Activated CD4-positive, alpha-beta T cell treated with anti-CD3 and anti-CD28 coated beads, Interleukin-2, amount 10 ng/mL, durations not matched to agents 7 days and 5 days (primary cell): ENCODE measurements at places on chromosomes 3 and 15.

DNA sequence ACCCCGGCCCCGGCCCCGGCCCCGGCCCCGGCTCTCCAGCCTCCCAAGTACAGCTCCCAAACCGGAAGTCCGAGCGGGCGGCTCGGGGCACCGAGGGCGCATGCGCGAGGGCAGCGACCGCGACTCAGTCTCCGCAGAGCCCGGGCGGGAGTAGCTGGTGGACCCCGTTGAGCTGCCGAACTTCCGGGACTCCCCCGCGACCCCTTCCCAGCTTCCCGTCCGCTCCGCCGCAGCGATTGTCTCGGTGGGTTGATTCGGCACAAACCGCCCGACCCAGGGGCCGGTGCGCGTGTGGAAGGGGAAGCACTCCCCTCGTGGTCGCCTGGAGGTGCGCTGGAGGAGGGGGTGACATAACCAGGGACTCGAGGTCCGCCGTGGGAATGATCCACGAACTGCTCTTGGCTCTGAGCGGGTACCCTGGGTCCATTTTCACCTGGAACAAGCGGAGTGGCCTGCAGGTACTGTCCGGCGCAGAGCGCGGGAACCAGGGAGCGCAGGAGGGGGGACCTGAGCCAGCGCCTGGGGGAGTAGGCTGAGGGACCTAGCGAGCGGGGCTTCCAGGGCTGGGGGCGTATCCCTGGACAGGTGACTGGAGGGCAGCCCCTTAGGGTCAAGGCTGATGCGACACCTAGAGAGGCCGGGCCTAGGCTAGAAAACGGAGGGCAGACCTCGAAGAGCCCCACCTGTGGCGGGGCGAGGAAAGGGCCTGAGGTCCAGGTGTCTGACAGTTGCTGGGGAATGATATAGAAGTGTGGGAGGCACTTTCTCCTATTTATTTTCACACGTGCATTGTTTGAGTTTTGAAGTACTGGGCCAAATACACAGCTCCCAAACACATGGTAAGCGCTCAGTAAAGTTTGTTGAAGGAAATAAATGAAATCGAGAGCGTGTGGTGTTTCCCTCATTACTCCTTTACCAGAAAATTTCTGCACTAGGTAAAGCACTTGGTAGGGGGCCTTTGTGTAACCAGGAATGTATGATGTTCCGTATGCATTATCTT, at the start of the genes TUBGCP4 and ZSCAN29:
Gene TUBGCP4 (plus strand): TSS at position 127 of the 1,000 bp plus-strand sequence. CDS start 254 bp downstream, at position 381.
Gene ZSCAN29 (minus strand): TSS at position 69 of the 1,000 bp plus-strand sequence. CDS start 1,130 bp downstream, outside the sequence.
- DNase-seq = peak; percentile 78

GRCh38 chr3:74763830-74764229, 149.4 kb upstream of the CNTN3 start:
- no peak for DNase-seq

DNA sequence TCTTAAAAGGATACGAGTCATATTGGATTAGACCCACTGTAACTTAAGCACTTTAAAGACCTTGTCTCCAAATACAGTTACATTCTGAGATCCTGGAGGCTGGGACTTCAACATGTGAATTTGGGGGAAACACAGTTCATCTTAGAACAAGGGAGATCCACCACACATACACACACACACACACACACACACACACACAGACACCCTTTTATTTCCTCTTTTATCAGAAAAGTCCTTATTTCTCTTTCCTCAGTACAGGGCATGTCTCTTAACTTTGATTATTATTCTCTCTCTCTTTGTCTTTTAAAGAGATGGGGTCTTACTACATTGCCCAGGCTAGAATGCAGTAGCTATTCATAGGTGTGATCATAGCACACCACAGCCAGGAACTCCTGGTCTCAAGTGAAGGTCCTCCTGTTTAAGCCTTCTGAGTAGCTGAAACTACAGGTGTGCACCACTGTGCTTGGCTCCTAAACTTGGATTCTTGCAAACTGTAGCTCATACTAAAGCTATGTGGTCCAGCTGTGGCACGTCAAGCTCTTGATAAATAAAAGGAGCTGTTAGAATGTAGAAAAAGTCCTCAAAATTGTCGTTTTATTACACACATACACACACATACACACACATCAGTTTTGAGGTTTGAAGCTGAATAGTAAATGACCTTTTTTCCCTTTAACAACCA, 7.4 kb downstream of the GOLM2 start:
- no peak for DNase-seq

DNA sequence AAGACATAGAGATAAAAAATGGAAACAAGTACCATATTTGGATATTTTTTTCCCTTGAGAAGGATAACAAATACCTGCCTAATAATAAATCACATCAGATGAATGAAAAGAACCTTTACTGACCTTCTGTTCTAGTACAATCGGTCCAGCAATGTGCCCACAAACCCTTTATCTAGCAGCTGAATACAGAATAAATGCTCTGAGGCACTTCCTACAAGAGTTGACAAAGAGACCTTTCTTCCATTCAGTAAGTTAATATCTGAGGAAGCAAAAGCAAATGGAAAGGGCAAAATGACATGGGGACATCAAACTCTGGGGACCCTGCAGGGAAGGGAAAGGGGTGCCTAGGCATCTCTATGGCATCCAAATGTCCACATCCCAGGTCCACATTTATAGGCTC, 115.8 kb downstream of the NEK10 start:
- no peak for DNase-seq

DNA sequence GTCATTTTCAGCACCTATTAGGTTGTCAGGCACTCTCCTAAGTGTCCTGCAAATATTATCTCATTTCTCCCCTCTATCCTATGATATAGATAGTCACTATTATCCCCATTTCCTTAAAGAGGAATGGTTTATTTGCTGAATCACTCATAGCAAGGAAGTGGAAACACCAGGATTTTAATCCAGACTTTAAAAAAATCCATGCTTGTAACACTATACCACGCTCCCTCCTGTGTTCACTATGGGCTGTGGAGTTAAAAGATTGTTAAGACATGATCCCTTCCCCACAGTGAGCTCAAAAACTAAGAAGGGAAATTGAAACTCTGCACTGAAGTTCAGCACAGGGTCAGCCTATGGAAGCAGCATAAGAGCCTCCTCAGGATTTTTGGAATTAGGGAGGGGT, 60.2 kb downstream of the TMEM39A start:
- no peak for DNase-seq

- DNase-seq = no peak
Measured at GRCh38 chr15:83092309-83092976, 15.0 kb upstream of the TM6SF1 start.

DNA sequence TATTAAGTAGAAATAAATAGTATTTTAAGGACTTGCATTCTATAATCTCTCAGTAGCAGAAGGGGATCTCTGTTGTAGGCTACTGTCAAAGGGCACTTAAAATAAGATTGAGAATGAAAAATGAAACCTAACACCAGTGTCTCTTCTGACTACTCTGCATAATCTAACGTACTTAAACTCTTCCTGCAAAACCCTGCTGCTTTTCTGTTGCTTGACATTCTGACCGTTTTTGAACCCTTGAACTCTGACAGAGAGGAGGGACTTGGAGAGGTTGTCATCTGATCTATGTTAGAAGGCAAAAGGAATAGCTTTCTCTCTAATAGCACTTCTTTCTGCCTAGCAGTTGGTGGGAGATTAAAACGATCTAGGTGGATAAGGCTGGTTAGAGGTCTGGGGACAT, 204.6 kb downstream of the ZIC1 start:
- no peak for DNase-seq

DNA sequence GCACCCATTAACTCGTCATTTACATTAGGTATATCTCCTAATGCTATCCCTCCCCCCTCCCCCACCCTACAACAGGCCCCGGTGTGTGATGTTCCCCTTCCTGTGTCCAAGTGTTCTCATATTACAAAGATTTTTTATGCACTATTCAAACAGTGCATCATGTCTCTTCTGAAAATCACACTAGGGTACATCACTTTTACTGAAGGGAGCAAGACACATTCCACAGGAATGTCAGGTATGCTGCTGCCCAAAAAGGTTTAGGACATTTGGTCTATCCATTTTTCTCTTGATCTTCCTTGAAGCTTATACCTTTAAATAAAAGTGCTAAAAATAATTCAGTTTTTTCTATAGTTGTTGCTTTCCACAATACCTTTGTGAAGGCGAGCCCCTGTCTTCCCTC, 9.2 kb upstream of the EPHA3 start:
- no peak for DNase-seq

DNA sequence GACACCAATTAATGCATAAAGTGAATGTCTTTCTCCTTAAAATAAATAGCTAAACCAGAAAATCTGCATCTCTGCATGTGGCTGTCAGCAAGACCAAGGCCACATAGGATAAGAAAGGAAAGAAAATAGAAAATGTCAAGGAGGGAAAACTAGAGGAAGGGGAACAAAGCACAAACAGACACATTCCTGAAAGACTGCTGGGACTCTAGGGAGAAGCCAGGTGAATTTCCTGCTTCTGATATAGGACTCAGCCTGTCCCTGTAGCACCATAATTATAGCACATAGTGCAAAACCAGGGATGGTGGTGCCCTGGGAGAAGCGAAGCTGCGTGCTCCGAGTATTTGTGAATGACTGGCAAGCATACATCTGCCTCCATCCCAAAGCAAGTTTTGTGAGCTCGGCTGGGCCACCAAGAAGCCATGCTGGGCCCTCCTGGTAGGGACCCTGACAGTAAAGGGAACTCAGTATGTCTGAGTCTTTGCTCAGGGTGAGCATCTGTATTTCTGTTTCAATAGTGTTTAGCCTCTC, 14.2 kb downstream of the FSTL1 start:
- no peak for DNase-seq

DNA sequence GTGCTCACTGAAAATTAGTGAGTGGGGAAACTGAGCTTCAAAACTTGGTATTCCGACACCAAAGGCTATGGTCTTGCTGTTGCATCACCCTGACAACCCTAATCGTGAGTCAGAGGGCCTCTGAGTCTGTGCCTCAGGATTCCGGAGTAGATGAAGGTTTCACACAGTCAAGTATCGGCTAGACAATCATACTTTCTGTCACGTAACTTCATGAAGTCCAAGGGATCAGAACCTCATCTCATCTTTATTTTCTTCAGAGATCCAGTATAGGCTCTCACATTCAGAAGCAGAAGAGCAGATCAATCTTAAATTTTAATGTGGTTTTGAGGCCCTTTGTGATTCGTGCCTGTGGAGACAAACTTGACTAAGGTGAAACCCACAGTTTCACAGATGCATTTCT, 26.1 kb upstream of the NECTIN3 start:
- DNase-seq = no peak

DNA sequence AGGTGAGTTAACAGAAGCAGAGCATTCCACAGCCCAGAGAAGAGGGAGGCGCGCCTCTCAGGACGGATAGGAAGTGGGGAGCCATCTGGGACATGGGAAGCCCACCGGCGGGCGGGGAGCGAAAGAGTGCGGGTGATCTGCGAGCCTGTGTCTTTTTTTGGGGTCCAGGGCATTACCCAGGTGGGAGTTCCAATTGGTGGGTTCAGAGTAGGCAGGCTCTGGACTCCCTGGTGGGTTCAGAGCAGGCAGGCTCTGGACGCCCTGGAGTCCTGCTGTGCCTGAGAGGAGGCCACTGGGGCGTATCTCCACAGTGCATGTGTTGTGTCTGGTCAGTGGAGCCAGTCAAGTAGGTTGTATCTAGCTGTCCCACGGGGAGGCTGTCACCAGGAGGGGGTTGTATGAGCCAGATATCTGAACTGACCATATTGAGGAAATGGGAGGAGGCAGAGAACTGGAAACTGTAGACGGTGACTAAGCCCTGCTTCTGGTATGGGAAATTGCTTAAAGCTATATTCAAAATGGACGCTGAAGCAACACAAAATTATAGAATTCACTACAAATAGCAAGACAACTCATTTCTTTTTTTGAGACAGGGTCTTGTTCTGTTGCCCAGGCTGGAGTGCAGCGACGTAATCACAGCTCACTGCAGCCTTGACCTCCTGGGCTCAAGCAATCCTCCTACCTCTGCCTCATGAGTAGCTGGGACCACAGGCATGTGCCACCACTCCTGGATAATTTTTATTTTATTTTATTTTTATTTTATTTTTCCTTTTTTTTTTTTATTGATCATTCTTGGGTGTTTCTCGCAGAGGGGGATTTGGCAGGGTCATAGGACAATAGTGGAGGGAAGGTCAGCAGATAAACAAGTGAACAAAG, 34.5 kb upstream of the CHST2 start:
- no peak for DNase-seq
